GM13977 (cell line): ENCODE measurements at places on chromosomes 12 and 14.

DNA sequence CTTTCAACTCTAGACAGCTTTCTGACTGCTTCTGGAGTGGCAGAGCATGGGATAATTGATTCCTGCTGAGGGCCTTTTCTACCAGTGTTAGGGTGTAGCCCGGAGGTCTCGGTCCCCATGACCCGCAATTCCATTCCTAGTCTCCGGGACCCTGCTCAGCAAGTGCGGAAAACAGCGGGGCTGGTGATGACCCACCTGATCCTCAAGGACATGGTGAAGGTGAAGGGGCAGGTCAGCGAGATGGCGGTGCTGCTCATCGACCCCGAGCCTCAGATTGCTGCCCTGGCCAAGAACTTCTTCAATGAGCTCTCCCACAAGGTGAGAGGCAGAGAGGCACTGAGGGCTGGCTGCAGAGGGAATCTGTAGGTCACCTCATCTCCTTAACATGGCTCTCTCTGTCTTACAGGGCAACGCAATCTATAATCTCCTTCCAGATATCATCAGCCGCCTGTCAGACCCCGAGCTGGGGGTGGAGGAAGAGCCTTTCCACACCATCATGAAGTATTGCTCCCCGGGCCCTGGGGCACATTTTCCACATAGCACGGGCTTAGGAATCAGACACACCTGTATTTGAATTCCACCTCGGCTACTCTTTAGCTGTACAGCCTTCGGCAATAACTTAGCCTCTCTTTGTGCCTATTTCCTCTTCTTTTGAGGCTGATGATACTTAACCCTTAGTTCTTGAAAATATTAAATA, 5.6 kb upstream of the GAPDH start:
- no peak for DNase-seq

DNA sequence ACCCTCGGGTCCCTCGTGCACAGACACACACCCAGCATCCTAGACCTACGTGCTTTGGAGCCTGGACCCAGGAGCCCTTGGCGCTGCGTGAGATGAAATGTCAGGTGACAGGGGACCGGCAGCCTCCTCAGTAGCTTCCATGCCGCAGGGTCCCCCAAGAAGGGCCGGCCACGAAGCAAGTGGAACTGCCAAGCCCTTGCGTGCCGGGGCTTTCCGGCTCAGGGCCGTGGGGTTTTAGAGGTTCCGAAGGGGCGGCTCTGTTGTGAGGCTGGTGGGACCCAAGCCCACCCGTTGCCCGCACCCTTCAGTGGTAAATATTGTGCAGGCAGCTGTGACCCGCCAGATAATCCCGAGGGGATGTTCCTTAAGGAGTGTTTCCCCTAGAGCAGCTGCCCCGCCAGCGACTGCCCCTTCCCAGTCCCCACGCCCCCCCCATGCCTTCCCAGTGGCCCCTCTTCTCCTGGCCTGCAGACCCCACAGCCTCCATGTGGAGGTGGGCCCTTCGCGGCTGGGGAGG, 133.7 kb downstream of the ADGRD1 start:
- DNase-seq, result no peak

DNA sequence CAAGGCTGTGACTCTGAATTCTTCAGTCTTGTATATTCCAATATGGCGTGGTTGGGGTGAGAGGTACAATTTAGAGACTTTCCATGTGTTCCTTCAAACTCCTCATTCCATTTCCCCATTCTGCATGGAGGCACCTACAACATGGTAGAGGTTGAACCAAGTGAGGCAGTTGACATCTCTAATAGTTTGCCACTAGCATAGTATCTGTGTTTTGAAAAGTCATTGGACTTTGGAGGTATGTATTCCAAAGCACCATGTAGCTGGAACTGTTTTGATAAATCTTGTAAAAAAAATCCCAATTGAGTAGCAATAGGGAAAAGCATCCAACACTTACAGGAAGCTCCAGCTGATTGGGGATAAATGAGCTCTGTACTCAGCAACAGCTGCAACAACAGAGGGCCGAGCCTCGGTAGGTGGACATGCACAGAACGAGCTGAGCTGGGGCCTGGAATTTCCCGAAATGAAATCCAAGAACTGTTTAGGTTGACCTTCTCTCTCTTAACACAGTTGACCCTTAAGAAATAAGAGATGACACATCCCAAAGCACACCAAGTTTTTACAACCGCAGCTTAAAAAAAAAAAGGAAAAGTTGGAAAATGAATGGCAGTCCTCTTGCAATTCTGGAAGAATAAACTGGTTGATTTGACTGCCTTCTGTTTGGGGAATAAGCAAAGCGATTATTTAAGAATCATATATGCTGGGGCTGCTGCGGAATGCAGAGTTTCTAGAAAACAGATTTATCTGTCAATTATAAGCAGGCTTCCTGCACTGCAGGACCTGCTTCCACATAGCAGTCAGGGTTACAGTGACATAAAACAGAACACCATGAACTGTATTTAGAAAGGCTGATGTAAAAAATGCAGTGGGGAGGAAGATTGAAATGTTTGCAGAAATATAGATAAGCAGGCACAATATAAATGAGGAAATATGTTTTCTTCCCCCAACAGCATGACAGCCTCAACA, 194.6 kb upstream of the KRR1 start:
- no peak for DNase-seq

- DNase-seq, result no peak
Observed at GRCh38 chr12:71981149-71981548, 42.5 kb downstream of the TPH2 start.

GRCh38 chr14:90489916-90490719, 93.3 kb downstream of the CALM1 start:
- peak; percentile 4 for DNase-seq

DNA sequence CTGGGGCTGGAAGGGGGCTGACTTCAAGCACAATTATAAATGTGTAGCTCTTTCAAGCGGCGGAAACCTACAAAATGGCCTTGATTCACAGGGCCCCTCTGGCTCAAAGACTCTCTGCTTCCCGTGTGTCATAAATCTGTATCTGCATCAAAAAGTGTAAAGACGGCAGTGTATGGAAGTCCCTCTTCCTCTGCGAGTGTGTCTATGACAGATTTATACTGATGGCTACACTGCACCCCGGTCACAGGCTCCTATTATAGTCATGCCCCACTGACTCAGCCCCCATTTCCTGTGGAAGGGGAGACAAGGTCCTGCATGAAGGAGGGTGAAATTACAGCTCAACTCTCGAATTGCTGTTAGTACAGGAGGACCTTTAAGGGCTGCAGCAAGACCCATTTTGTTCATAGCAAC, 68.6 kb downstream of the HMGA2 start:
- DNase-seq, result no peak

DNA sequence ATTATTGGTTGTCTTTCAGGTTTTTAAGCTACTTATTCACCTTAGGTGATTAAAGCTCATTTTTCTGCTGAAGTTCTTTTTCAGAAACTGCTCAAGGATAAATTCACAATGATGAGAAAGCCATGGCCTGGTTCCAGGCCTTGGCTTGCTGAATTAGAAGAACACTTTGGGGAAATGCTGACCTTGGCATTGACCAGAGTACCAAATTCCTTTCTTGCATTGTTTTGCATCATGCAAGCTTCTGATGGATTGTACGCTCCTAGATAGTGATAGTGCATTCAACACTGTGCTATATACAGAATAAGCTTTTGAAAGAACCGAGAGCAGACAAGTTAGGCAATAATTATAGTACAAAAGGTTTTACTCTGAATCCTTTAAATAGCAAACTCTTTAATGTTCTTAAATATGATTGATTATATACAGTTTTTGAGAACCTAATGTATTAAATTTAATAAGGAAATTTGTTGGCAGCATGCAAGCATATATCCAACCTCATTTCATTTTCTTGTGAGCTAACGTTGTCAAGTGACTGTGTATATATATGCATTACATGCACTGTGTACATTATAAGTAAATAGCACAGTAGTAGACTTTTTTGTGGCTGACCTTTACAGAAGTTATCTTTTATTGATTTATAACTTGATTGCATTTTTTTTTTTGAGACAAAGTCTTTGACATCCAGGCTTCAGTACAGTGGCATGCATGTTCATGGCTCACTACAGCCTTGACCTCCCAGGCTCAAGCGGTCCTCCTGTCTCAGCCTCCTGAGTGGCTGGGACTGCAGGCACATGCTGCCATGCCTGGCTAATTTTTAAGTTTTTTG, 99.2 kb downstream of the DIP2B start:
- no peak for DNase-seq

DNA sequence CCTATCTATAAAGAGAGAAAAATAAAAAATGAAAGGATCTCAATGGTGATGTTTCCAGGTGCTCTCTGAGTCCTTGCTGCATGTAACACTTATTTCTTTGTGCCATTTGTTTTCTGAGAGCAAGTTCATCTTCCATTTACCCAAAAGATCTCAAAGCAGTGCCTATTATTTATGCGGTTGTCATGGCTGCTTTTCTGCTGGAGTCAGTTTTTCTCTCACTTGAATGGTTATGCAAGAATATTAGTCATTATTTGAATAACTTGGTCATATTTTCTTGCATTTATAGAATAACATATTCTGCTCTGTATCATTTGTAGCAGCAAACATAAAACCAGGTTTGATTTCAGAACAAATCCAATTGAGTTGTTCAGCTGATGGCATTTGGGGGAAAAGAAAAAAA, 141.8 kb upstream of the G2E3 start:
- DNase-seq, result no peak

DNA sequence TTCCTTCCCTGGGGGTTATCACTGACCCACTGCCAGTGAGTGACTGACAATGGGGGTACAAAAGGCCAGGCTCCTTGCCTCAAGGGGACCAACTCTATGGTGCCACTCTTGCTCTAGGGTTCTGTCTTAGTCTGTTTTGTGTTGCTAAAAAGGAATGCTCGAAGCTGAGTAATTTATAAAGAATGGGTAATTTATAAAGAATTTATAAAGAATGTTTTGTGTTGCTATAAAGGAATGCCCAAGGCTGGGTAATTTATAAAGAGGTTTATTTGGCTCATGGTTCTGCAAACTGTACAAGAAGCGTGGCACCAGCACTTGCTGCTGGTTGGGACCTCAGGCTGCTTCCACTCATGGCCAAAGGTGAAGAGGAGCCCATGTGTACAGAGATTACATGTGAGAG, 15.8 kb upstream of the RASSF8 start:
- DNase-seq, result no peak

- no peak for DNase-seq
Observed at GRCh38 chr14:72256055-72256454, 323.8 kb downstream of the RGS6 start.

GRCh38 chr14:69685218-69685616, 73.8 kb downstream of the SUSD6 start:
- peak; percentile 31 for DNase-seq

- DNase-seq, result peak; percentile 58
Observed at GRCh38 chr14:51248016-51248987, 8.3 kb downstream of the TMX1 start.

GRCh38 chr12:123991372-123991951, 18.4 kb downstream of the ZNF664 start:
- DNase-seq, result no peak

- no peak for DNase-seq
Observed at GRCh38 chr12:54363618-54364017, 668 bp downstream of the GPR84 start.

DNA sequence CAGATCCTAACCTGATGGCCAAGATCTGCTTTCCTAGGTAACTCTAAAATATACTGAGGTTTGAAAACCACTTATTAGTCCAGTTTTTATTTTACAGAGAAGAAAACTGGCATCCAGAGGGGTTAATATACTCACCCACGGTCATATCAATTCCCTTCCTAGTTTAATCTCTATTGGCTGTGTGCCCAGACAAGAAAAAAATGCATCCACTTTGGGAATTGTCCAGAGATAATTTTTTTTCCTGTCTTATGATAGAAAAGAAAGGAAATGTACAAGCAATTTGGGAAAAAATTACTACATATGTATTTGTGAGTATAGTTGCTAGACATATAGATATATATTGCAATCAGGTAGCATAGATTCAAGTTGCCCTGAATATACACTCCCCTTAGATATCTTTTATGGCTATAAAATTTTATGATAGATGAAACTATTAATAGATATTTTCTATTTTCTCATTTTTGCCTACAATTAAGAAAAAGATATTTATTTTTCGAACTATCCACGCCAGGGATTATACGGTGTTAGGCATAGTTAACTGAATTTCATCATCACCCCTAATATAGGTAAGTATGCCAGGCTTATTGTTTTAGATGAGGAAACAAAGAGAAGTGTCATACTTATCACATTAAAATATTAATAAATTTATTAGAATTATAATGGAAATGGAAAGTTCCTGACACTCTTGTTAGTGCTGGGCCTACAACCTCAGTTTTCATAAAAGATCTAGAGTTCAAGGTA, 100.5 kb upstream of the SLC38A2 start:
- no peak for DNase-seq

- DNase-seq, result no peak
Observed at GRCh38 chr14:60309867-60310552, 61.0 kb downstream of the PPM1A start.

GRCh38 chr14:35304812-35305462, 12.8 kb downstream of the PSMA6 start:
- DNase-seq, result no peak

DNA sequence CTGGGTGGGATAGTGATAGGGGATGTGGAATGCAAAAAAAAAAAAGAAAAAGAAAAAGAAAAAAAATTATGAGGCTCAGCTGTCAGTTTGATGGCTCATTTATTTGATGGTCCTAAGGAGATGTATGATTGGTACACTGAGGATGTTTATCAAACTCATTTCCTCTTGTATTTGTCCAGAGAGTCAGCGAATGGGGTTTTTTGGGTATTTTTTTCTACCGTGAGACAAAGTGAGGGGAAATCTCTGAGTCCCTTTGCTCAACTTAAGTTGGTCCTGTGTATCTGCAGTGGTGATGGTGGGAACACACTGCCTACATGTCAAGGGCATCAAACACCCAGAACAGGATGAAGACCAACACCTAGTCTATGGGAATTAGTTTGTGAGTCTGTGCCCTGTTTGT, 176.9 kb upstream of the HIF1A start:
- DNase-seq, result peak; percentile 36

DNA sequence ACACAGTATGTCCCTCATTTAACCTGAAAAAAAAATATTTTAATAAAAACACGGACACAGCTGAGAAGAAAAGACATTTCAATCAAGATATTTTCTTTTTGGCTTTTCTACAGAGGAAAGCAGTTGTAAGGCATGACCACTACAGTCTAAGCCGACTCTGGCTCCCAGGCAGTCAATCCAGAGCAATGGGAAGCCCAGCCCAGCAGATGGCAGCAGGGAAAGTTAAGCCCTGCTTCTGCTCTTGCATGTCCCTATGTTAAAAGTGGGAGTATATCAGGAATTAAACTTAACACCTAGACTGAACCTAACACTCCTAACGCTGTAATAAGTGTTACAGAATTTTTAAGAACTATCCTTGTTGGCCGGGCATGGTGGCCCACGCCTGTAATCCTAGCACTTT, 19.5 kb upstream of the HAL start:
- no peak for DNase-seq
